ENCODE measurements at places on chromosomes 5 and 9.

DNA sequence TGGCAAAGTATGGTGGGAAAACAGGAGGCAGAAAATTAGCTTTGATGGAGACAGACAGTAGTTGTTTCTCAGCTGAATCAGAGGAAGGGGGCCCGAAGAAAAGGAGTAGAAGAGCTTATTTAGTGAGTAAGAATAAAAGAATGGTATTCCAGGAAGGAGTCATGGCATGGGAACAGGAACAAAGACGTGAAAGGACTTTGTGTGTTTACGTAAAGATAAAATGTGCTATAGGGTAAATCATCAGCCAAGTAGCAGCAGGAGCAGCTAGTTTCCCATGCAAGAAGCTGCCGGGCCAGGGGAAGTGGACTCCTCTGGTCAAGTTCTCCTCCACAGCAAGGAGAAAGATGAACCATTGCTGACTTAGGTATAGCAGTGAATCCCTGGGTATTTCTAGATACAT, 454.5 kb downstream of the HINT1 start:
- DNase-seq: peak; percentile 63

DNA sequence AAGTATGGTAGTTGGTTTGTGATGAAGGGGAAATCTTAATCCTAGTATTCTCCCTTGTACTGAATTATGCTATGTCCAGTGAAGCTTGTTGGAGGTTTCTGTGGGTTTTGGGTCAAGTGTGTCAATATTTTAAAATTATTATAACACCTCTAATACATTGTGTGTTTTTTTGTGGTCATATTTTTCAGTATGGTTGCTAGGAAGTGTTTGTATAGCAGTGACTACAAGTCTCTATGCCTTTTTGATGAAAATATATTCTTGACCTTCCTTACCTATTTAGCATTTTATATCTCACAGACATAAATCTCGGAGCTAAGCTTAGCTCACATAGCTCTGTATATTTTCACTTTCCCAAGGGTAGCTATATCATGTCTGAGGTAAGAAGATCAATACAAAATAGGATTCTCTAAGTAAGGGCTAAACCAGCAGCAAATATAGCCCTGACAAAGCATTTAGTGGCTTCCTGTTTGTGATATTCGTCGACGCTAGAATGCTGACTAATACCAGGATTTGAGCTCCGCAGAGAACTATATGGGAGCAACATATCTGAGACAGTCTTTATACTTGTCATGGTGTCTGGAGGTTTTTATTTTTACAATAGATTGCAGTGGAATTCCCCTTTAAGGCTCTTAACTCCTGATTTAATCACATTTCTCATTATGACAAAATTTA, 82.3 kb downstream of the MACIR start:
- DNase-seq: no peak

GRCh38 chr9:18366184-18366583, 107.8 kb upstream of the ADAMTSL1 start:
- DNase-seq: no peak

DNA sequence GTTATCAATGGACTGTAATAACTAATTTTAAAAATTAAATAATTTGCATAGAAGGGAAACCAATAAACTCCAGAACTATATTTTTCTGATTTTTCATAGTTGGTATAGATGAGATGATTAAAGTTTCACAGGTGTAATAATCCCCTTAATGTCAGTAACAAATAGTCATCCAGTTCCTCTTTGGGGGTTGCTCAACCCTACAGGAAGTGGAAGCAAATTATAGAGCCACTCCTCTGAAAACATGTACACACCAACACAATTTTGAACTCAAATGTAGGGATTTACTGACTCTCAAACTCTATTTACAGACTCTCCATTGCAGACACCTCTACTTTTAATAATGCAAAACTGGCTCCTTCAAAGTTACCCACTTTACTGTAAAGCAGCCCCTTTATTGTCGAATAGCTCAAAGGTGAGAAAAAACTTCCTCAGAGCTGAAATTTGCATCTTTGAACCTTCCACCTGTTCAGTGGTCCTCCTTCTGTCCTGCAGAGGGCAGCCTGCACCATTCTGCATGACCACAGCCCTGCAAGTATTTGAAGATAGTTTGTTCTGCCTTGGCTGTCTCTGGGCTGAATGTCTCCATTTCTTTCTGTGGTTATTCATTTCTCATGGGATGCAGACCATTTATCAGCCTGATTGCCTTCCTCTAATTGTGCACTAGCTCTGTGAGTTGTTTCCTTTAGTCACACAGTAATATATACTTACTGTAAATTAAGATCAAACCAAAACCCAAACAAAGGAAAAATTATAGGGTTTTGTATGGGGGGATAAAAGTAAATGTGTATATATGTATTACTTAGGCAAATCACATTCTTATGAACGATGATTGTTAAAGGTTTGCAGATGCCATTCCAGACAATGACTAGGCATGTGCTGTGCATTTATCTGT, 383.2 kb upstream of the SGCD start:
- DNase-seq: peak; percentile 35

DNA sequence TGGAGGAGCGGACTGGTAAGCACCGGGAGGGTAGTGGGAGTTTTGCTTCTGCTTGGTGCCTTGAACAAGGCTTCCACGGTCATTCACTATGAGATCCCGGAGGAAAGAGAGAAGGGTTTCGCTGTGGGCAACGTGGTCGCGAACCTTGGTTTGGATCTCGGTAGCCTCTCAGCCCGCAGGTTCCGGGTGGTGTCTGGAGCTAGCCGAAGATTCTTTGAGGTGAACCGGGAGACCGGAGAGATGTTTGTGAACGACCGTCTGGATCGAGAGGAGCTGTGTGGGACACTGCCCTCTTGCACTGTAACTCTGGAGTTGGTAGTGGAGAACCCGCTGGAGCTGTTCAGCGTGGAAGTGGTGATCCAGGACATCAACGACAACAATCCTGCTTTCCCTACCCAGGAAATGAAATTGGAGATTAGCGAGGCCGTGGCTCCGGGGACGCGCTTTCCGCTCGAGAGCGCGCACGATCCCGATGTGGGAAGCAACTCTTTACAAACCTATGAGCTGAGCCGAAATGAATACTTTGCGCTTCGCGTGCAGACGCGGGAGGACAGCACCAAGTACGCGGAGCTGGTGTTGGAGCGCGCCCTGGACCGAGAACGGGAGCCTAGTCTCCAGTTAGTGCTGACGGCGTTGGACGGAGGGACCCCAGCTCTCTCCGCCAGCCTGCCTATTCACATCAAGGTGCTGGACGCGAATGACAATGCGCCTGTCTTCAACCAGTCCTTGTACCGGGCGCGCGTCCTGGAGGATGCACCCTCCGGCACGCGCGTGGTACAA, 556 bp downstream of the PCDHGC3 start:
- peak; percentile 56 for DNase-seq

DNA sequence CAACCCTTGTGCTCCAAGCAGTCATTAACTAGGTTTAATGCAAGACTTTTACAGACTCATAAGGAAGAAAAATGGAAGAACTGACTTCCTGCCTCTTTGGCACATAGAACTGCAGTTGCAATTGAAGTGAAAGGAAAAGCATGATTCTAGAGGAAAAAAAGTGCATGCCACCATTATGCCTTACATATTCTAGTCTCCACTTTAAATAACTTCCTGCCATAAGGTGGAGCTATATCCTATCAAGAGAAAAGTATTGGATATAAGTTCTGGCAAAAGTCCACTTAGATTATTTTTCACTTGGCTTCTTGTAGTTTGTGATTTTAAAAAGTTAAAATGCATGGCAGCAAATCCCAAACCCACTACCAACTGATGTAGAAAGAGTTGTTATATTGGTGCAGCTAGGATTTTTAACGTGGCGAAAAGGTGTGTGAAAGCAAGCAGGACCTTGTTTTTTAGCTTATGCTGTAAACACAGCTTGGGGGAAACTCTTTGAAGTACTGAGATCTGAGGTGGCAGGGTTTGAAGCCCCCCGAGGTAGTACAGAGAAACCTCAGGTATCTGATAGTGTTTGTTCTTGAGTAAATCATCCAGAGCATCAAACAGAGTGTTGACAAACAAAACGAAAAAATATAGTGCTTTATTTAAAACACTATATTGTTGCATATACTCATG, 117.9 kb downstream of the ANXA1 start:
- DNase-seq: peak; percentile 24

DNA sequence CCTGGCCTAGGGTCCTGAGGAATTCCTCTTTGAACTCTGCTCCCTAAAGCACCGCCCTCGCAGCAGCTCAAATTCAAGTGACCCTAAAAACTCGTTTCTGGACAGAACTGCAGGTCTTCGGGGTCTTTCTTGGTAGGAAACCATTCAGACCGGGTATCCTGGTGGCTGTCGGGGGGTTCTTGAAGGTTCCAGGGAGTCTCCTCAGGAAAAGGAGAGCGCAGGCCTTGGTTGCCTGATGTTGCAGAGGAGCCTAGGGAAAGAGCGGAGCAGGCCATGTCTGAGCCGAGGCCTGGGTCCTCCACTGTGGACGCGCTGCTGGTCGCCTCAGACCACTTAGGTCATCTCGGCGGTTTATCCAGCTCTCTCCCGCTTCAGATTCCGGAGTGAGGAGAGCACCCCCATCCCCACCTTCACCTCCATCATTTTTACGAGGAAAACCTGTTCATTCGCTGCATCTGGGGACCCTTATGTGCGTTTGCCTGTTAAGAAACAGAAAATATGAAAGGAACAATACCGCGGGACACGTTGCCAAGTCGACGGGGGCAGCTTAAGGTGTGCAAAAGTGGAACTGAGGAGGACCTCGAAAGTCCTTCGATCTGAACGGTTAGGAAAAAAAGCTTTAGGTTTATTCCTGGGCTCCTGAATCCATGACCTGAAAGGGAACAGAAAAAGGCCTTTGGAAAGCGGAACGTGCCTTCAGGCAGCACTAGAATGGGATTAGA, 299.4 kb downstream of the PARP8 start:
- DNase-seq: no peak

GRCh38 chr9:134441227-134442084, 115.2 kb downstream of the RXRA start:
- no peak for DNase-seq

GRCh38 chr5:177489119-177489716, 8.2 kb downstream of the PDLIM7 start:
- DNase-seq: no peak
